ENCODE measurements at places on chromosomes 6 and 20.

- no peak for DNase-seq
Observed at GRCh38 chr20:54029176-54029575, 41.2 kb downstream of the BCAS1 start.

GRCh38 chr6:169972101-169972651 lies 220.8 kb downstream of the ERMARD start:
- no peak for DNase-seq

DNA sequence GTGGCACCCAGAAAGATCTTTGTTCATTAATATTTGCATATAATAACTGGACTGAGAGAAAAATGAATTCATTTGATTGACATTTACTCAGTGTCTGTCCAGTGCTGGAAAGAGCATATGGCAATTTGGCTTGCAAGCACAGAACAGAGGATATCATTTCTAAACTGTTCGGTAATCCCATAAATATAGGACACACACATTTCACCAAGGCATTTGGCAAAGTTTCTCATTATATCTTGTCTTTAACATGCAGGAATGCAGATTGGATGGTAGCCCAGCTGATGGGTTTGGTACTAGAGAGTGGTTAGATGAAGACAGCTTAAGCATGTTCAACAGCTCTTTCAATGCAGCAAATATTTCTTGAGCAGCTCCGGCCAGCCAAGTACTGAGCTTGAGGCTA lies 259.2 kb downstream of the PRKN start:
- no peak for DNase-seq

- no peak for DNase-seq
Observed at GRCh38 chr20:58715391-58715800, 22.8 kb downstream of the NPEPL1 start.

DNA sequence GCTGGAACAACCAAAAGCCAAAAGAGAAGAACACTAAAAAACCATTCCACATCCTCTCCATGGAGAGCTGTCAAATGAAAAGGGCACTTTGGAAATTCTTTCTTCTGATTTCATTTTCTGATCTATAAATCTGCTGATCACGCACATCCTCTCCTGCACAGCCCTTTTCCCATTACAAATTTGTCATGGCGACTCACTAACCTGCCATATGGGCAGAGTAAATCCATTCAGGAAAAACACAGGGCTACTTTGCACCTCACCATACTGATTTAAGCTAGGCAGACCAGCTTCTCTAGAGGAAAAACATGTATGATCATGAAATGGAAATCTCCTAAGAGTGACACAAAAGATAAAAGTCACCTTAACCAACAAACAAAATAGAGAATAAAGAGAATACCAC lies 26.0 kb downstream of the TOMM6 start:
- no peak for DNase-seq

DNA sequence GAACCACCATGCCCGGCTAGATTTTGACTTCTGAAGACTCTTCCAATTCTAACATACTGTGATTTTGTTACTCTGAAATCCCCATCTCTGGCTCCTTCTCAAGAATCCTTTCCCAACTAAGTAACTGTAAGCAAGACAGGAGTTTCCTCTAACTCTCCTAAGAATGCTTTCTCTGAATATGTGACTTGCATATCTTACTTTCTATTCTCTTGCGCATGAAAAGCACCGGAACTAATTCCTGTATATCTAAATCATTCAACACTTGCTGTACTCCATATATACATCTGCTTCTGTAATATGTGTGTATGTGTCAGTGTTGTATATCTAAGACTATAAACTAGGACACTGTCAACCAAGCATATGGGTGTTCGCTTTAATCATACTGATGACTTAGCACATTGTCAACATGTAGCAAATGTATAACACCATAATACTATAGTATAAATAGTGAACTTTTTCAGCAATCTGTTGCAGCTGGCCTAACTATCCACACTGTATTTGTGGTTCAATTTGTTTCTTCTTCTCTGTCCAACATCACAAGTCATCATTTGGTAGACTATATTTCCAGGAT lies 108.1 kb upstream of the PRDM1 start:
- no peak for DNase-seq

GRCh38 chr20:57265336-57265996 lies 975 bp downstream of the BMP7 start:
- no peak for DNase-seq

DNA sequence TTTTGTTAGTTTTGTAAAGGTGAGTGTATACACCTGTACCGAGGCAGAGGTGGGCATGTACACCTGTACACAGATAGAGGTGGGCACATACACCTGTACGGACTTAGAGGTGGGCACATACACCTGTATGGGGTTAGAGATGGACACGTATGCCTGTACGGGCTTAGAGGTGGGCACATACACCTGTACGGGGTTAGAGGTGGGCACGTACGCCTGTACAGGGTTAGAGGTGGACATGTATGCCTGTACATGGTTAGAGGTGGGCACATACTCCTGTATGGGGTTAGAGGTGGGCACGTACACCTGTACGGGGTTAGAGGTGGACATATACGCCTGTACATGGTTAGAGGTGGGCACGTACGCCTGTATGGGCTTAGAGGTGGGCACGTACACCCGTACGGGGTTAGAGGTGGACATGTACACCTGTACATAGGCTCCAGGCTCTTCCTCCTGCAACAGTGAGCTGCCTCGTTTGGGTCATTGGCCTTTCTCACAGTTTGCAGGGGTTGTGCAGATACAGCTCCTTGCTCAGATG lies 63.7 kb downstream of the PHACTR3 start:
- DNase-seq, result no peak

DNA sequence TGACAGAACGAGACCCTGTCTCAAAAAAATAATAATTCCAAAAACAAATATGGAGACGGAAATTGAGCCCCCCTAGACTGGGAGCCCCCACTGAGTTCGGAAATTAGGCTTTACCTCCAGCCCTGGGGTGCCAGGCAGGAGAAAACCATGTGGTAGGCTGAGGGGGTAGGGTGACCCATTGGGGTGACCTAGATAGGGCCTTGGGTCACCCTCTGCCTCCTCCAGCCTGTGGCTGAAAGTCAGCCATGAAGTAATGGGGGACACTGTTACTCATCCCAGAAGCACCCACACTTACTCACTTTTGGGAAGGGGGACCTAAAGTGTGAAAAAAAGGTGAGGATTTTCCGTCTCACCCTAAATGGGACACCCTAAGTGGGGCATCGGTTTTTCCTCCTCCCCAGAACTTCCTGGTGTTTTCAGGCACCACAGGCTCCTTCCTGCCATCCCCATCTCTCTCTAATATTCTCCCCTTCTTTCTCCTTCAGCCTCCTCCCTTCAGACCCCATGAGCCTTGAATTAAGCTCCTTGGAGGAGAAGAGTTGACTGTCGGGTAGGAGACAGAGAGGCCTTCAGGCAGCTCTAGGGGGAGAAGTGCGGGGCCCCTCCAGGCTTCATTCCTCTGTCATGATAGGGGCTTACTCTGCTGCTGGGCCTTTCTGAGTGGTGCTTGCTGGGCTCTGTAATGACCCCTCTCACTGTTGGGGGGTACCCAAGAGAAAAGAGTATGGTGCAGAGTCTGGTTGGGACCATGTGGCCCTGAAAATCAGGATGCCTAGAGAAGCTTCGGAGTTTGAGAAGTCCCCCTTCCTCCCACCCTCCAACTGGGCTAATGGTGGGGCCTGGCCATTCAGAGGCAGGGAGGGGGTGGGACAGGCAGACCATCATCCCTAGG lies 2.4 kb downstream of the LTB start:
- DNase-seq, result no peak

DNA sequence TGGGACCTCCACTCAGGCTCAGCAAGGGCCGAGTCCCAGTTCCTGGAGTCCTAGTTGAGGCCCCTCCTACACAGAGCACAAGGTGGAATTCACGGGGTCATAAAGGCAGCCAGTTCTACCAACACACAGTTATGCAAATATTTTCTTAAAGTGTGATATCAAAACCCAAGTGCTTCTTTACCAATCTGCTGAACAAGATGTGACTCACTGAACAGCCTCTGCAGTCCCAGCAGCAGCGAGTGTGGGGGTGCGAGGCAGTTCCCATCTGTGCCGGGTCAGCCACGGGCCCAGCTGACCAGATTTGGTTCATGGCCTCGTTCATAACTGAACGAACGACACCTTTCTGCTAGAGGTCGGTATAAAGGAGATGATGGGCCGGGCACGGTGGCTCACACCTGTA lies 4.5 kb upstream of the TCEA2 start:
- no peak for DNase-seq

- DNase-seq, result peak; percentile 97
Observed at GRCh38 chr6:33391278-33391921, at the start of gene KIFC1. Gene KIFC1, plus strand, starts transcription at chr6:33391823. Its CDS starts 163 bp downstream, at chr6:33391986.

DNA sequence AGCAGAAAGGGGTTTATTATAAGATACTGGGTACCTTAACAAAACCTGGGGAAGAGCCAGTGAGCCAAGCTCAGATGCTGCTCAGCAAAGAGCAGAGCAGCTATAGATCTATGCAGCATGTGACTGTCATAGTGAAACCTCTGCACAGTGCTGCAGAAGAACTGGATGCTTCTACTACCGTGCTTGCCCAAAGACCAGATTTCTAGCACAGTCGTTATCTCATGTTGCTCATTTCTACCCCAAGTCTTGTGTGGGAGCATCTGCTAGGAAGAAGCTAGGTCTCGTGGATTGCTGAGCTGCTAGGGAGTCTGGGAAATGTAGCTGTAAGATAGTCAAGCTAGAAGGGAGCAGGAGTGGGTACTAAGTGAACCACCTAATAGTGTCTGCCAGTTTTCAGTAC lies 31.7 kb upstream of the GNRH2 start:
- no peak for DNase-seq

- peak; percentile 19 for DNase-seq
Observed at GRCh38 chr6:138509371-138509770, 10.1 kb upstream of the NHSL1 start.

DNA sequence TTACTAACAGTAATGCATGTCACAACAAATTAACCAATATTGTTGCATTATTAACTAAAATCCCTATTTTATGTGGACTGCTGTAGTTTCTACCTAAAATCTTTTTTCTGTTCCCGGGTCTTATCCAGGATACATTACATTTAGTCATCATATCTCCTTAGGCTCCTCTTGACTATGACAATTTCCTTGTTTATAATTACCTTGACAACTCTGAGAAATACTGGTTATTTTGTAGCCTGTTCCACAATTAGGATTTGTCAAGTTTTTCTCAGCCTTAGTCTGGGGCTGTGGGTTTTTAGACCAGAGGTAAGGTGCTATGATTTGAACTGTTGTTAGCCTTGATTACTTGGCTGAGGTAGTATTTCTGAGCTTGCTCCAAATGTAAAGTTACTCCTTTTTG lies 3.7 kb downstream of the FBXO5 start:
- DNase-seq, result no peak

DNA sequence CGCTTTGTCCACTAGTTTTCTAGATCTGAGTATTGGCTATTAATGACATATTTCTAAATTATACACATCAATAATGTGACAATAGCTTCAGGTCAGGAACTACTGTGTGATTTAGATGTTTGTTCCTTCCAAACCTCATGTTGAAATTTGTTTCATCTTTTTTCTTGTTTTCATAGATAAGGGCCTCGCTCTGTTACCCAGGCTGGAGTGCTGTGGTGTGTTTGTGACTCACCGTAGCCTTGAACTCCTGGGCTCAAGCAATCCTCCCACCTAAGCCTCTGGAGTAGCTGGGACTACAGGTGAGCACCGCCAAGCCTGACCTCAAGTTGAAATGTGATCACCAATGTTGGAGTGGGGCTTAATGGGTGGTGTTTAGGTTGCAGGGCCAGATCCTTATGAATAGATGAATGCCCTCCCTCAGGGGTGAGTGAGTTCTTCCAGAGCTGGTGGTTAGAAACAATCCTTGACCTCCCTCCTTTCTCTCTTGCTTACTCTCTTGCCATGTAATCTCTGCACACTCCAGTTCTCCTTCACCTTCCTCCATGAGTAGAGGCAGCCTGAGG lies 5.9 kb upstream of the NQO2 start:
- DNase-seq, result peak; percentile 58

GRCh38 chr6:118123503-118124037 lies 216.5 kb downstream of the SLC35F1 start:
- DNase-seq, result no peak
